ENCODE measurements at places on chromosomes 6 and 20.

GRCh38 chr6:93728150-93728549 is 308.8 kb upstream of the EPHA7 start:
- DNase-seq = no peak

DNA sequence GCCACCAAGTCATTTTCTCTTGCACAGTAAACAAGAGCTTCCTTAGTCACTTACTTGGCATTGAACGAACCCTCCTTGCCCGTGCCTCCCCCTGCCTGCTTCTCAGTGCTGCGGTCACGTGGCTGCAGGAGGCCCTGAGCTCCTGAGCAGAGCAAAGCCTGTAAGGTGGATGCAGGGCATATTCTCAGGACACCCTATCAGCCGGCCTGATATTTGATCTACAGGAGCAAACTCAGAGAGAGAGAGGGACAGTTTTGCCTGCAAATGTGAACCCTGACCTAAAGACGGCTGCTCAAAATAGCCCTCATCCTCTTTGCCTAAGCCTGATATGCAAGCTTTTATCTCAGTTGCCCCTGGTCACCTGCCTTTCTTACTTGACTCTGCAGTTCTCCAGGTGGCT is 93.0 kb upstream of the POPDC3 start:
- no peak for DNase-seq

DNA sequence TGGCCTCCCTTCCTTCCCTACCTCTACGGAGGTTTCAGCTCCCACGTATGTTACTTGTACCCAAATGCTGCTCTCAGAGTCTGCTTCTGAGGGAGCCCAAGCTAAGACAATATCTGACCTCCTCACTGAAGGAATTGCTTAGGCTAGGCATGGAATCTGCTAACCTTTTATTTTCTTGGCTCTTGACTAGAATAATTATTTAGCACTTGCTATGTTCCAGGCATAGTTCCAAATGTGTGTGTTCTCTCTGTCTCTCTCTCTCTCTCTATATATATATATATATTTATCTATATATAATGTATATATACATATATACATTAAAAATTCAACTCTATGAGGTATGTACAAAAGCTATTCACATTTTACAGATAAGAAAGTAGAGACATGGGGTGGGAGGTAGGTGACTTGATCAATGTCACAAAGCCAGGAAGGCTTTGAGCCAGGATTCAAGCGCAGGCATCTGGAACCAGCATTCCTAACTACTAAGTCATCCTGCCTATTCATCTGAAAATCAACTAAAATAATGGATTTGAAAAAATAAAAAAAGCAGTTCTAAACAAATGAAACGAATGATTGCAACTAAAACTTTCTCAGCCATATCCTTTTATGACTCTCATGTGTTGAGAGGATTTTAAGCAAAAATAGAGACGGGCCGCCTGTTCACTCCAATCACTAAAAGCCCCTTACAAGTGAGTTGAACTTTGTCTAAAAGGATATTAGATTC is 189.7 kb upstream of the JAG1 start:
- no peak for DNase-seq

DNA sequence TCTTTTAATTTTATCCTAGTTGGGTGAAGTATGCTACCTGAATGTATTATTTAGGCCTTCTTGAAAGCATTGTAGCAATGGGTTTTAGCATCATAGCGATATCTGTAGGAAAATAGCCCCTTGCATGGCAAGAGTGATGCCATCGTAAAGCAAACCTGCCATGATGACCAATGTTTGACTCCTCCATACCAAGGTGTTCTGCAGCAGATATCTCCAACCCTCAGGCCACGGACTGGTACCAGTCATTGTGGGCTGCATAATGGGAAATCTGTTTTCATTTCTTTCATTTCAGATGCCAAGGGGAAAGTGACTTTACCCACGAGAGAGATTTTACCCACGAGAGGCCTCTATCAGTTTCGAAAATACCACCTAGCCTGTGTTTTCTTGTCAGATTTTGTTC is 6.2 kb downstream of the TXLNB start:
- no peak for DNase-seq

DNA sequence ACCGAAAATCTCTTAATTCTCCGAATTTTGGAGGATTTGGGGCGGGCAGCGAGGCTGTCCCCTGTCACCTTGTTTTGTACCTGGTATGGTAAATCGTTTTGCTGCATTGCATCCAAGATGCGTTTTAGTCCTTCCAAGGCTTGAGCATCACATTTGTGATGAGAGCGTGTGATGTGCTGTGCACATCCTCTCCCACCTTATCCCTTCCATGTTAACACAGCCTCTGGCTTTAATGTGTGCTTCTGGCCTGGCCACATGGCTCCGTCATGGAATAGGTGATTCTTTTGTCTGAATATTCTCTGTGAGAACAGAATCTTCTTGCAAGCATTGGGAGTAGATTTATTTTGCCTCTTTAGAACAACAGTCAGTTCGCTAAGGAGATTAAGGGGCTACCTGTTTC is 763 bp downstream of the TMEM14A start:
- no peak for DNase-seq

GRCh38 chr20:38034108-38034649 is 633 bp downstream of the RPRD1B start:
- DNase-seq = no peak

GRCh38 chr6:148700741-148701311 is 46.0 kb upstream of the UST start:
- no peak for DNase-seq

GRCh38 chr6:79180052-79180451 is 54.4 kb downstream of the HMGN3 start:
- peak; percentile 42 for DNase-seq

DNA sequence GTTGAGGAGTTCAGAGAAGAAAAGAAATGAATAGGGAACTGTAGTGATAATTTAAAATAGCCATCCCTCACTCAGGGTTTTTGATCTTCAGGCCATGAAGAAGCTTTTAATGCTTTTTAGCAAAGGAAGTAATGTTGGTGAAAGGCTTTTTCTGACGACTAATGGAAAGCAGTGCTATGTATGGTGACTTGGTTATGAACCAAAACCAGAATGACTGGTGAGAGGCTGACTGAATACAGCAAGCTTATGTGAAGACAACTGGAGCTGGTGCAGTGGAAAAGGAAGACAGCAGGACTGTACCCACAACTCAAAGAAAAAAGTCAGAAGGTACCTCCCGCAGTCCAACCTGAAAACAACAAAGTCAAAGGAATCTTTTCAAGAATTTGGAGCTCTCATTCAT is 118.8 kb downstream of the PRDM1 start:
- DNase-seq = no peak

DNA sequence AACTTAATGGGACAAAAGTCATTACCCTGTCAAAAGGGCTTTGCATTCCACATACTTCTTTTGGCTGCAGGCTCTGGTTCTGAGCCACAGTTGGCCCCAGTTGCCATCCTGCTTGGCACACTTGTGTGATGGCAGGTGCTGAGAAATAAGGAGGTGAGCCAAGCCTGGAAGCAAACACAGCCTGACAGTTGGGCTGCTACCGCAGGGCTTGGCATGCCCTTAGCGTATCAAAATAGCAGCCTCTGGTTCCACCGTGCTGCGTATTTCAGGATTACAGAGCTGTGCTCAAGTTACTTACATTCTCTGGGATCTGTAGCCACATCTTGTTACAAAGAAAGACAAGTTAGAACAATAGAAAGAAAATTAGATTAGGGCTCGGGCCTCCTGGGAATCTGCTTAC is 11.1 kb downstream of the MTHFD1L start:
- no peak for DNase-seq

- DNase-seq = no peak
Measured at GRCh38 chr20:51861726-51862466, 59.6 kb upstream of the SALL4 start.

GRCh38 chr20:19376451-19377229 is 164.2 kb downstream of the SLC24A3 start:
- DNase-seq = no peak

- DNase-seq = peak; percentile 56
Measured at GRCh38 chr6:158706369-158706982, 56.6 kb downstream of the SYTL3 start.

DNA sequence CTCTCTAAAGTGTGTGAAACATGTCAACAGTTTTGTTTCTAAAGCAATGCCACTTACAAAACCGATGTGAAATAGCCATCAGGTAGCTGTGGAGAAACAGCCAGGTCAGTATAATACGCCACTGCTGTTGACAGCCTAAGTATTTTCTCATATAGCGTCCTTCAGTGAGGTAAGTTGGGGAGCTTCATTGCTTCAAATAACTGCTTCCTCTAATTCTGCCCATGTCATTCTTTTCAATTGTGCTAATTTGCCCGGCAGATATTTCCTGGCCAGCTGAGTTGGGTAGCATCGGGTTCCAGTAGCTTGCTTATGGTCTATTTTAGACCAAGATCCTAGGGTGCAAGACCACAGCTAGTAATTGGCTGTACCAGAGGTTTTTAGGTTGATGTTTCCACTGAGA is 2.1 kb upstream of the ARMC2 start:
- no peak for DNase-seq

- DNase-seq = no peak
Measured at GRCh38 chr20:14727485-14728150, 390.2 kb upstream of the FLRT3 start.

GRCh38 chr6:3798055-3798919 is 46.8 kb upstream of the PXDC1 start:
- DNase-seq = peak; percentile 44

DNA sequence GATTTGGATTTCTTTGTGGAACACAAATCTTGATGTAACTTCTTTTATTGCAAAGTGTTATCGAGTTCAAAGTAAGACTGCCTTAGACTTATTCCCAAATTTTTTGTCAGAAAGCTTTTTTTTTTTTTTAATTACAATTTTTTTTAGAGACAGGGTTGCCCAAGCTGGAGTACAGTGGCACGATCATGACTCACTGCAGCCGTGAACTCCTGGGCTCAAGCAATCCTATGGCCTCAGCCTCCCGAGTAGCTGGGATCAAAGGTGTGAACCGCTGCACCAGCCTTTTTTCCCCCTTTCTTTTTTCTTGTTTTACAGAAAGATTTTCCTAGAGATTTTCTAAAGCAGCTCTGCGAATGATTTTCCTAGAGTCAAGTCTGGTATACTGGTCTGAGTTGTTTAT is 2.8 kb downstream of the RIOK1 start:
- no peak for DNase-seq

DNA sequence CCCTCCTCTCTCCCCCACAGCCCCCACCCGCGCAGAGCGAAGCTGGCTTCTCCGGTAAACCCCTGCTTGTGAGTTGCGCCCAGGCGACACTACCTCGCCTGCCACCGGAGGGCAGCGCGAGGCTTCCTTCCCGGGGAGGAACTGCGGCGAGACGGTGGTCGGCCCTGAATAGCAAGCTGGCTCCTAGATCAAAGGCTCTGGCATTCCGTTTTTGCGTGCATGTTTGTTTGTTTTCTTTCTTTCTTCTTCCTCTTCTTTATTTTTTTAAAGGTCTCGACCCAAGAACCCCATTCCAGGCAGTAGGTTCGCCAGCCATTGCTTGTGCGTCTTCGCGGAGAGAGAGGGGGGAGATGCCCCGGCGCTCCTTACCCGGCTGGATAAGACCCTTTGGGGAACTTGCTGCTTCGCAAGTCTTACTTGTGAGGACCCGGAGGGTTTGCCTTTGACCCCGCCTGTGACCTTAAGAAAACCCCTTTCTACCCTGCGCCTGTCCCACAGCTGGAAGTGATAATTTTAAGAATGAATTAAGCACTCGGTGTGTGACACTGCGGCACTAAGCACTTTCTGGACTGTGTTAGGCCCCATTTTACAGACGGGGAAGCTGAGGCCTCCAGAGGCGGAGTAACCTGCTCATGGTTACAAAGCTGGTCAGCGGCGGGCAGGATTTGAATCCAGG is 92.7 kb upstream of the SIRPA start:
- peak; percentile 91 for DNase-seq

GRCh38 chr6:135540207-135540840 is 42.8 kb upstream of the AHI1 start:
- DNase-seq = no peak

GRCh38 chr6:99618649-99619408 is 12.2 kb downstream of the PRDM13 start:
- DNase-seq = no peak

DNA sequence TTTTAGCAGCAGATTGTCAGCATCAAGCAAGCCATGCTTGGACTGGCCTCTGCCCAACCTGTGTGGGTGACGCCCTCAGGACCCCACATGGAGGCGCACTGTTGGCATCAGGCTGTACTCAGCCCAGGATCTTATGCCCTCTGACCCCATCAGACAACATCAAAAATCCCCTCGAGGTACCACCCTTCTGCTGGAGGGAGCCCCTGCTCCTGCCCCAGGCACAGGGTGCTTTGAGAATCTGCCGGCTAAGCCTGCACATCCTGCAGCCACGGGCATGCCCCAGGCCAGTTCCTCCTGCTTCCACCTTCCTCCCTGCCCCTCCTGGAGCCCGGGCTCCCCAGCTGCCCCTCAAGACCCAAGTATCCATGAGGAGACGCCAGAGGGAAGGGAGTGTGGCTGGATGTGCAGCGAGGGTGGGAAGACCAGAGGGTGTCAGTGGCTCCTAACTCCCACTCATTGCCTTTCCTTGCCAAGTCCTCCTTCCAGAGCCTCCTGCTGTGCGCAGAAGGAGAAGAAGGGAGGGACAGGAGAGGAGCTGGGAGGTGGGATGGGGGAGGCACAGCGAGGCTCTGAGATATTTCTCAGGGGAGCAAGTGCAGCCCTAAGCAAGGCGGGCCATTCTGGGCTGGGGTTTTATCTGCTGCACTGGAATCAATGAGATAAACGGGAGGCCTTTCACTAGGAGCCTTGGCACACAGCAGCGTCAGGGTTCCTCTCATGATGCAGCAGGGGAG is 77.4 kb upstream of the CST7 start:
- no peak for DNase-seq

GRCh38 chr6:168497381-168497780 is 56.4 kb downstream of the SMOC2 start:
- no peak for DNase-seq

GRCh38 chr20:24673678-24674570 is 204.5 kb downstream of the SYNDIG1 start:
- DNase-seq = no peak

- peak; percentile 29 for DNase-seq
Measured at GRCh38 chr6:31791324-31792089, 4.0 kb downstream of the VARS1 start.

DNA sequence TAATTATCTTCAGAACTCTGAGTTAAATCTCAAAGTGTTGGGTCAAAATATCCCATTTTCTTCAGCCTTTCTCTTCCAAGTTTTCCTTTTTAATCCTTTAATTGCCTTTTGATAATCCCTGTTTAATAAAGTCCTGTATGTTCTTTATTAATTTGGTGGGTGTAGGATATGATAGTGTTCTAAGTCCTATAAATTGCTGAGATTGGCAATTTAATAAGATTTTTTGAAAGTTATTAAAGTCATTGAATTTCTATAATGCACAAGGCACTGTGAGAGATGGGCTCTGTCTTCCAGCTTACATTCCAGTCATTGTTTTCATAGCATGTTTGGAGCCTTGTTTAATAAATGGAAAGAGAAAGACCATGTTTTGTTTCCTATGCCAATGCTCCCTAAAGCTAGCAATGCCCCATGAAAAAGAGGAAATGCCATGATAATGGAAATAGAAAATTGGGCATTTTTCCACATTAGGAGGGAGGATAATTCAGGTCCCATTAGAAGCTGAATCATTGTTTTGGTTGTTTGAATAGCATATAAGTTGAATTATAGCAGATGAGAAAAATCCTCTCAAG is 404.8 kb downstream of the CD109 start:
- no peak for DNase-seq

- DNase-seq = no peak
Measured at GRCh38 chr20:61295682-61296628, 43.9 kb downstream of the CDH4 start.

GRCh38 chr6:150765067-150765764 is 100.3 kb upstream of the MTHFD1L start:
- DNase-seq = no peak

GRCh38 chr6:80541181-80541580 is 434.7 kb downstream of the BCKDHB start:
- DNase-seq = no peak

- no peak for DNase-seq
Measured at GRCh38 chr6:75278474-75279077, 6.0 kb downstream of the TMEM30A start.
